Stimulated activated naive CD8-positive, alpha-beta T cell treated with anti-CD3 and anti-CD28 coated beads, Interleukin-15, amount 100 ng/mL, for 72 hours (primary cell): ENCODE measurements at places on chromosomes 1 and 21.

DNA sequence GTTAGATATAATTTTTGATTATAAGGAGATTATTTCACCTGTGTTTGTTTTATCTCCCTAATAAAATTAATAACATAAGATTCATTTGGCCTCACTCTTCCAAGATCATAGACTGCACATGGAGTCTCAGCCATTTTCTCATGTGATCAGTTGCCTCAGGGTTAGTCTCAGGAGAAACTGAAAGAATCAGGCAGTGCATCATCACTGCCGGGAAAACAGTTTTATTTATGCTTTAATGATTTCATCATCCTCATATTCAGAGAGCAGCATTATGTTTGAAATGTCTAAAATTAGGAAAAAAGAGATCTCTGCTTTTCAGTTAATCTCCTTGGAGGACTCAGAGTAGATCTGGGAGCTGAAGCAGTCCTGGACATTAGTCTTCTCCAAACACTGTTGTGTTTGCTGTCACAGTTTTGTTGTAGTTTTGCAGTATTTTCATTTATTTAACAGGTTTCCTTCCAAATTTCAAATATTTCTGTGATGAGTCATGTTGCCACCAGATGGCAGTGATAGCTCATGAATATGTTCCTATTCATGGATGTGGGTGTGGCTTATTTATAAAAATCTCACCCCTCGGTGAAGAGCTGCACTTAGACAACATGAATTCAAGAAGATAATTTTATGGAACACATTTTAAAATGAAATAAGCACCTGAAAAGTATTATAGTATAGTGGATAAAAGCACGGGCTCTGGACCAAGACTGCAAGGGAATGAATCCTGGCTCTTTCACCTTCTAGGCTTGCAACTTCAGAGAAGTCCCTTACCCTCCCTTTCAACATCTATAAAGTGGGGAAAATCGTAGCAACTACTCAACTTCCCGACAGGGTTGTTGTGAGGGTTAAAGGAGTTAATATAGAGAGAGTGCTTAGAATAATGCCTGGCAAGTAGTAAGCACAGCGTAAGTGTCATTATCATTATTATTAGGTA is 31.2 kb downstream of the CHD1L start:
- peak; percentile 14 for DNase-seq

DNA sequence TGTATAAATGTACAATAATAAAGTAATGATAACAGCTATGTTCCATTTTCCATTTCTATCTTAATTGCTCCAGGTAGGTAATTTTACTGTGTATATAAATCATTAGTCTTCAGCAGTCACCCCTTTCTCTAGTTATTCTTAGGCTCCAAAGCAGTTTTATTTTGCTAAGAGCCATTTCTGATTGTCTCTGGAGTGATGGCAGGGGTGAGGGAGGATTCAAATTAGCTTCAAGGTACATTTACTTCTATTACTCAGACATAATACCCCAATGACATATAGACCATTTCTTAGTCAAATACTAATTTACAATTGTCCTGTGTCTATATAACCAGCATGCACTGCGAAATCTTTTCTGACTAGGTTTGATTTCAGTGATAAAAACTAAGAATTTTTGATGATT is 663.4 kb upstream of the PRMT6 start:
- no peak for DNase-seq

DNA sequence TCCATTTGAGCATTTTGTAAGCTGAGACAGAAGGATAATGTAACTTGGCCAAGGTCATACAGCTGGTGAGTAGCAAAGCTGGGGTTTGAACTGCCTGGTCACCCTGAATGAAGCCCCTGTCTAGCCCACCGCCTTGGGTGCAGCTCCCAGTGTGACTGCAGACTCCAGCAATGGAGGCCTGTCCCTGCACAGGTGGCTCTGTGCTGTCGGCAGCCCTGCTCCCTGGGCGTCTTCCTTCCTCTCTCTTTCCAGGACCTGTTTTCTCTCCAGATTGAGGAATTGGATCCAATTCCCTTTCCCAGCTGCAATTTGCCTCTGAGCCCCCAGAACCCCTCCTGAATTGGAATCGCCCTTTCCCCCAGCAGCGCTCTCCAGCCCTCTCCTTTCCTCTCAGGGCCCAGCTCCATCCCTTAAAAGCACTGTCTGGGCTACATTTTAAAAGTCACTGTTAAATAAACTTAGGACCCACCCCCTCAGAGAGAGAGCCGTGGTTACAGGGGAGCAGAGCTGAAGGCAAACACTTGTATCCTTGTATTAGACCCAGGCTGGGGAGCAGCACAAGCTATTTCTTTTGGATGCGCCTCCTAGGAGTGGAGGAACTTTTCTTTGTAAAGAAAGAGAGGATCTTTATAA is 161.4 kb upstream of the LMO4 start:
- no peak for DNase-seq

GRCh38 chr1:218444588-218444987 is 99.5 kb downstream of the TGFB2 start:
- no peak for DNase-seq

- no peak for DNase-seq
Observed at GRCh38 chr1:228293816-228294500, 86.1 kb downstream of the OBSCN start.

- DNase-seq: no peak
Observed at GRCh38 chr1:5485968-5486696, 506.1 kb downstream of the NPHP4 start.

DNA sequence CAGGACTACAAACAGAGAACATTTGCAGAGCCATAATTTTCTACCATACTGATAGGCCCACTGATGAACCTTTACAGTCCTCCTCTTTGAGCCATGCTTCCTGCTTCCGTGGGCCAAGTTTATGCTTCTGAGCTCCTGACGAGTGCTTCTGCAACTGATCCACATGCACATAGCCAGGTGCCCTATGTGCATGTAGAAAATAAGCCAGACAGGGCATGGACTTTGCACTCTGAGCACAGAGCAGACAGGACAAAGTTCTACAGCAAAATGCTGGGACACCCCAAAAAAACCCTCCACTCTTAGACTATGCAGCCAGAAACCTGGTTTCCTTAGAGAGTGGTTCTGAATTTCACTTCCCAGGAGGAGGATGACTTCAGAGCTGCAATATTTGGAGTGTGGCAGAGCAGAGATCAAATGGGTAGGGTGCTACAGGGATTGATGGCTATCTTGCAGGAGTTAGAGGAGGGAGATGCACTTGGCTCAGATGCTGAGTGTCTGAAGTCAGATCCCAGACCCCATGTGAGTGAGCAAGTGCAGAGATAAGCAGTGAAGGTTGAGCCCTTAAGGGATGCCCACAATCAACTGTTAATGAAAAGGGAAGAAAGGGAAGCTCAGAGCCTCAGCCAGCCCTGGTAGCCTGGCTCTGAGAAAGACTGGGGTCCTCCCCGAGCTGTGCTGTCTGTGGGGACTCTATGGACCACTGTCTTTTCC is 230.9 kb downstream of the DUSP10 start:
- no peak for DNase-seq
